CD8-positive, alpha-beta T cell (primary cell): ENCODE measurements at places on chromosomes 2 and 18.

GRCh38 chr18:23617412-23618014, 31.2 kb upstream of the NPC1 start:
- DNase-seq, result no peak

DNA sequence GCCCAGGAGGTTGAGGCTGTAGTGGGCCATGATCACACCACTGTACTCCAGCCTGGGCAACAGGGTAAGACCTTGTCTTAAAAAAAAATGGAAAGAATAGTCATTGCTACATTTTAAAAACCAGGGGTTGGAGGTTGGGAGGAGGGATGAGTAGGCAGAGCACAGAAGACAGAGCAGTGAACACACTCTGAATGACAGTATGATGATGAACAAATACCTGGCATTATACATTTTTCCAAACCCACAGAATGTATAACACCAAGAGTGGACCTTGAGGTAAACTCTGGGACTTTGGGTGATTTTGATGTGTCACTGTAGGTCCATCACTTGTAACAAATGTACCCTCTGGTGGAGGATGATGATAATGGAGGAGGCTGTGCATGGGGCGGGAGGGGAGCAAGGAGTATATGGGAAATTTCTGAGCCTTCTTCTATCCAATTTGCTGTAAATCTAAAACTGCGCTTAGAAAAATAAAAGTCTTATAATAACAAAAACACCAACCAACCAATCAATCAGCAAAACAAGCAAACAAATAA, 111.4 kb upstream of the PGAP1 start:
- DNase-seq, result no peak

- no peak for DNase-seq
These were observed 206.8 kb downstream of the DCC start for GRCh38 chr18:52546686-52547346.

DNA sequence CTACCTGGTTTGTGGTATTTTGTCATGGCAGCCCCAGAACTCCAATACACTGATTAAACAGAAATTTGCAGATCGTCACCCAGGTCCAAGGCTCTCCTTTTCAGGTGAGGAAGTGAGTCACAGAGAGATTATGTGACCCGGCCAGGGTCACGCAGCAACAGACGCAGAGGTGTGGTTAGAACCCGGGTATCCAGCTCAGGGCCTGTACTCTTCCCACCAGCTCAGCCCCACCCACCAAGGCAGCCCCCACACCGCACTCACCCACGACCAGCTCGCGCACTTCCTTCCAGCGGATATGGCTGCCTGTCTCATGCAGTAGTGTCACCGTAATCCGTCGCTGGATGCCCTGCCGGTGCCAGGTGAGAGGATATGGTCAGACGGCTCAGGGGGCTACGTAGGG, 48.1 kb downstream of the AQP12A start:
- DNase-seq, result peak; percentile 76

DNA sequence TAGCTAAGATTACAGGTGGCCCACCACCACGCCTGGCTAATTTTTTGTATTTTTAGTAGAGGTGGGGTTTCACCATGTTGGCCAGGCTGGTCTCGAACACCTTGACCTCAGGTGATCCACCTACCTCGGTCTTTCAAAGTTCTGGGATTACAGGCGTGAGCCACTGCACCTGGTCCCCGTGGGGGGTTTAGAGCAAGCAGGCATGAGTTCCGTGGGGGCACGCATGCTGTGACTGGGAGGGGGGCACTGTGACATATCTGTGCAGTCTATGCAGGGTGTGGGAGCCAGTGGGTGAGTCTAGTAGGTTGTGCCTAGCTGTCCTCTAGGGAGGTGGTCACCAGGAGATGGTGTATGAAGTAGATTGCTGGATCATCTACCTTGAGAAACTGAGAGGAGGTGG, 16.6 kb upstream of the ZDBF2 start:
- DNase-seq, result no peak

DNA sequence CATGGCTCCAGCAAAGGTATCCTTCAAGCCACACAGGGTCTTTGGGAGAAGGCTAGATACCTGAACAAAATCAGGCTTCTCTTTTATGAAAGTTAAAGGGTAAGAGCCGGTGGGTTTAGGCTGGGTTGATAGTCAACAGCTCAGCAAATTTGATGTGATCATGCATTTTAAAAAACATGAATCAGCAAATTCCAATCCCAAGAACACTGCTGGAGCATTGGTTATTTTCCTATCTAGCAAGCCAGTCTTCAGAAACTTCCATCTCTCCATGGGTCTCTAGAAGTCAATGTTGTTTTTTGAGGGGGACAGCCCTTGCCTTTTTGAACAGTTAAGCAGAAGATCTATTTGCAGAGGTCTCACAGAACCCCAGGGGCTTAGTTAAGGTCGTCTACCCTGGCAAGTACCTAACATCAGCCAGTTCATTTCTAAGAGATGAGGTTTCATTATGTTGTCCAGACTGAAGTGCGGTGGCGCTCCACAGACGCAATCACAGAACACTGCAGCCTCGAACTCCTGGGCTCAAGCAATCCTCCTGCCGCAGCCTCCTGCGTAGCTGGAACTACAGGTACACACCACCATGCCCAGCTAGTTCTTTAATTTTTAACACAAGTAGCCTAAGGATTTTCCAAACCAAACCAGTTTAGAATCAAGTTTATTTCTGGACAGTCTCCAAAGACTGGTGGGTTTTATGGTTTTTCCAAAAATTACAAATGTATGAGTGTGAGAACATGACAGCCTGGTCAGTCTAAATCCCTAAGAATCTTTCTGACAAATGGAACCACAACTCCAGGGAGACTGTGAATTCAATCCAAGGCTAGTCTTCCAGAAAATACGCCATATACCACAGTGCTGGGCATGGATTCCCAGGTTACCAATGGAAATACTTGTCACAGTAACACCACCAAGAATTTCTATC, 4.1 kb upstream of the ZCCHC2 start:
- no peak for DNase-seq

DNA sequence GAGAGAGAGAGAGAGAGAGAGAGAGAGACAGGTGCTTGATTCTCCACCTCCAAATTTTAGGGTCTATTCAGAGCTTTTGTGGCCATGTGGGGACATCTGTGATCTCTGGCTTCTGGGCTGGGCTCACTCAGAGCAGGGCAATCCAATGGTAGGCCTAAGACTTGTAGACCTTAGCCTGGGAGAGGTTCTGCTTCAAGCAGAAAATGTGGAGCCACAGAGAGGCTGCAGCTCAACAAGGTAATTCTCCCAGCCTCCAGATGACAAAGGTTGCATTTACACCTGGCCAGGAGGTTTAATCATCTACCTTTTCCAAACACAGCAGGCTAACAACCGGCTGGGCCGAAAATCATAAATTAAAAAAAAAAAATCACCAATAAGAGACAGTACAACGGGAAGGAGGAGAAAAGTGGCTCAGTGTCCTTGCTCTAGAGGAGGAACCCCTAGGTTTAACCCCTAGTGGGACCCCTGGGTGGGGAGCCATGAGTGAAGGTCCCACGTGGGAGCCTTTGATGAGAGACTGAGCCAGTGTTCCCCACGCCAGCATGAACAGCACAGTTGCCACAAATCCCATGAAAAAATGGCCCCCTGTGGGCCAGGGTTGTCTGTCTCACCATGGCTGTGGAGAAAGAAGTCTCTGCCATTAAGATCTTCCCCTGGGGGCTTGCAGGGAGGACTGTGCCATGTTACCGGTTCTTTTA, 124.0 kb upstream of the GATA6 start:
- DNase-seq, result no peak

DNA sequence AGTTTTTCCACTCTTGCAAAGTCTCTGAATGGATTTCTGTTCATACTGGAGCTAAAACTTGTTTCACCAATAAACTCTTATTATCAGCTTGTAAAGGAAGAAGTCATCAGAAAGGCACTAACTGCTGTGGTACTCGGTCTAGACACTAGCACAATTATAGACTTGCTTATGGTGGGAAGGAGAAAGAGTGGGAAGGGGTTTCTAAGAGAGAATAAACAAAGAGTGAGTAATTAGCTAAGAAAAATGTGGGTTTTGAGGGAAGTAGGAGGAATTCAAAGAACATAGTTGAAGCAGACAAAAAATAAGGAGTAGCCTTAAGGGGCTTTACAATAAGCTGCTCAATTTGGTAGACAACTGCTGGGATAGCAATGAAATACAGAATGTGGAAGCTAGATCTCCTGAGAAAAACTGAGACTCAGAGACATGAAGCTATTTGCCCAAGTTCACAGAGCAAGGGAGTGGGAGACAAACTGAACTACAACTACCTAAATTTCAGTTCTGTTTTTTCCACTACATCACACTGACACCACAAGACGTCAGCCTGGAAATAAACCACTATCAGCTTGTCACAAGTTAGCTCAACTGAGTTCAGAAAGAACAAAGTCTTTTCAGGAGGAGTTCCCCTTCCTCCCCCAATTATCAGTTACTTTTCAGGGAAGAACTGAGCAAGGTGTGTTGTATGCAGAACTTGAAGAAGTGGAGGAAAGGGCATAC, 59.7 kb downstream of the MAP4K3 start:
- DNase-seq, result no peak

- DNase-seq, result no peak
These were observed 160.2 kb downstream of the MIB1 start for GRCh38 chr18:21900605-21901352.

DNA sequence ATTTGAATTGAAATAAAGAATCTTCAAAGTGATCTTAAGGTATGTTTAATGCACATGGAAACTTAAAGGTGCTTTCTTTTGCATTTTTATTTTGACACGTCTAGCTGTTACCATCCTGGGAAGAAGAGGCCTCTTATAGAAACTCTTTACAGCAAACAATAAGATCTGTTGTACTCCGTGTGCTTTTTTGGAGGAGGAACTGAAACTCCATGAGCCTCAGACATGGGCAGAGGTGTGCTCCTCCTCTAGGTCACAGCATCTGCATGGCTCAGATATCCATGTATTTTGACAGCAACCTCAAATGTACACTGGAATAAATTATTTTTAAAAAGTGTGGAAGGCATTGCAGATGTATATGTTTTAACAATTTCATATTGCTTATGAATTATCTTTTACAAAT, 783.3 kb upstream of the SALL3 start:
- DNase-seq, result no peak

DNA sequence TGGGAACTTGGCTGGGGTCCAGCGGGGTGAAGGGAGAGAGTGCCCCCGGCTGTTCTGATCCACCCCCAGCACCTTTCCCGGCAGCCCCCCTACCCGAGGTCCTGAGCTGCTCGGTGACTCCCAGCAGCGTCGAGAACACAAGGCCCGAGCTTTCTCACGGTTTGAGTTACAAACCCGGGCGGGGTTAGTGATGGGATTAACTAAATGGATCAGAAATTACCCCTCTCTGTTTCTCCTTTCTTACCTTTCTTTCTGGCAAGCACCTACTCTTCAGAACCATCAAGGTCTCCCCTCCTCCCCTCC, 139.4 kb upstream of the GPC1 start:
- DNase-seq, result no peak

GRCh38 chr18:13283746-13284145, 65.2 kb downstream of the LDLRAD4 start:
- DNase-seq, result no peak

- DNase-seq, result no peak
These were observed 166.9 kb downstream of the ANAPC1 start for GRCh38 chr2:111716905-111717775.

DNA sequence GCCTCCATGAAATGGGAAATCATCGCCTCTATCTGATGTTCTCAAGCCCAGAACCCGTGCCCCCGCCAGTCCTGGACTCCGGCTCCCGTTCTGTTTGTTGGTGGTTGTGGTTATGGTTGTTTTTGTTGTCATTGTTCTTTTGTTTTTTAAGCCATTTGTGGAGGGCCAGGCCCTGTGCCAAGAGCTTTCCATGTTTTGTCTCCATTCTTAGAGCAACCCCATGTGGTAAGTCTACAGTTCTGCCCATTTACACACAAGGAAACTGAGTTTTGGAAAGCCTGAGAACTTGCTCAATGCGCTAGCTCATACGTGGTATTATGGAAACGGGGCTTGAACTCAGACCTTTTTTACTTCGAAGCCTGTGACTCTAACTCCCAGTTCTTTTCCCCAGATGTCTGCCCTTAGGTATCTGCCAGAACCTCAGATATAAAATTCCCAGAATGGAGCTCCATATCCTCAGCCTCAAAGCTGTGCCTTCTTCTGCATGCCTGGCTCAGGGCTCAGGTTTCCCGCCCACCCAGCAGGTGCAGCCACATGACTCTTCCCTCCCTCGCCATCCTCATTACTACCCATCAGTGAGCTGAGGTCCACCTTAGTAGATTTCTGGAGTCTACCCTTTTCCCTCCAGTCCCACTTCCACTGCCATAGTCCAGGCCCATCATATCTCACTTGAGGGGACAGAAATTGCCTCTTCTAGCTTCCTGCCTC, 194.1 kb downstream of the KLHL29 start:
- DNase-seq, result no peak

DNA sequence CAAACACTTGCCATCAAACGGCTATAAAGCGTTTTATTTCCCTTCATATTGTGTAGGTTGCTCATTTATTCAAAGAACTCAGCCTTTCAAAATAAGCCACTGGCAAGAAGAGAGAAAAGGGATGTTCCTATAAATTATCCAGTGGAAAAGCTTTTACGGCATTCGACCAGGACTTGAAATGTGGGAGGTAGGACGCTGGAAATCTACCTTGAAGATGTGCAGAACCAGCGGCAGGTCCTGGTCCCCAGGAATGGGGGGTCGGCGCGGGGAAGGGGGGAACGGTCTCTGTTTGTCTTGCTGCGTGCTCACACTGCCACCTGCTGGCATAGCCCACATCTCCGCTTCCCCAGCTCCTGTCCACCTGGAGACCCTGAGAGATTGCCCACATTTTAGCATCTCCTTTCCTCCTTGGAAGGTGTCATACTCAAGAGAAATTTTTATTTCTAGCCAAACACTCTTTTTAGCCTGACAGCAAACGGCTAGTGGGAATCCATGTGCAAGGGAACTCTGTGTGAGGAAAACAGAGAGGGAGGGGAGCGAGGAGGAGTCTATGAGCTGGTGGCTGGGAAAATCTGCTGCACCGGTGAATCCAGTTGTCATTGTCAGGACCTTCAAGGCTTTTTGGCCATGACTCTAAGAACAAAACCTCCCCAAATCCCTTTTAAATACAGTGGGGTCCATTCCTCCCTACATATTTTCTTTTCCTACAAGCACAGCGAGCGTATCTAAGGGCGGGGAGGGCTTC, 349.0 kb upstream of the PKDCC start:
- DNase-seq, result no peak

GRCh38 chr2:82665691-82666090, 1793.4 kb downstream of the SUCLG1 start:
- no peak for DNase-seq

- DNase-seq, result no peak
These were observed 220.0 kb downstream of the ERBB4 start for GRCh38 chr2:212318636-212319035.

DNA sequence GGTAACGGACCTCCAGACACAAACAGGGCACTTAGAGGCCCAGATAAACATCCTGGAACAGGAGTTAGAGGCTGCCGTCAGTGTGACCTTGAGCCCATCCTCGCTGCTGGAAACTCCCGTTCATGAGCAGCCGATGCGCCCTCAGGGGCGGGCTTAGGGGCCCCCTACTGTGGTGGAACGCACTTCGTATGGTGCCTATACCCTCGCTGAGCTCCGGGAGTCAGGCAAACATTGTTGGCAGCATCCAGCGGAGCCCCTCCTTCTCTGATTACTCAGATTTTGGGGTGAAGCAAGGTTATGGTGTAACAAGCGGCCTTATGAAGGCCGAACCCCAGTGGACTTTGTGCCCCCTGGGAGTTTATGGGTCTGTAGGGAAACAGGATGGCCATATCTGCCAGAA, 205.3 kb upstream of the SYT4 start:
- no peak for DNase-seq
